ENCODE measurements at places on chromosomes 4 and X.
A peak's percentile ranks its signal among the peaks of the same experiment; 100 is the strongest.

- DNase-seq, result no peak
Observed at GRCh38 chr4:57631147-57631546, 521.0 kb upstream of the IGFBP7 start.

GRCh38 chrX:103614999-103615398 lies 7.2 kb downstream of the TCEAL3 start:
- DNase-seq, result no peak

DNA sequence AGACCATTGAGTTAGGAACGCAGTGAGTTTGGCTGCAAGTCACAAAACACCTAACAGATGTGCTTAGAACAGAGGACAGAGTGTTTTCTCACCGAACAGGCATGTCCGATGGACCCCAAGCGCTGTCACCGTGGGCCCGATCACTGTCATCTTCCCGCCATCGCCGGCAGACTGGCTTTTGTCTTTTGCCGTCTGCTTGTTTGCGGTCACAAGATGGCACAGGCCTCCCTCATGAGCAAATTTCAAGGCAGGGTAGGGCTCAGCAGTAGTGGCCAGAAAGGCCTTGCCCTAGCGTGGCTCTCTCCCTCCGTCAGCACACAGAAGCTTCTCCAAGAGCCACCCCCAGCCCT lies 21.4 kb upstream of the MRFAP1 start:
- DNase-seq, result no peak

DNA sequence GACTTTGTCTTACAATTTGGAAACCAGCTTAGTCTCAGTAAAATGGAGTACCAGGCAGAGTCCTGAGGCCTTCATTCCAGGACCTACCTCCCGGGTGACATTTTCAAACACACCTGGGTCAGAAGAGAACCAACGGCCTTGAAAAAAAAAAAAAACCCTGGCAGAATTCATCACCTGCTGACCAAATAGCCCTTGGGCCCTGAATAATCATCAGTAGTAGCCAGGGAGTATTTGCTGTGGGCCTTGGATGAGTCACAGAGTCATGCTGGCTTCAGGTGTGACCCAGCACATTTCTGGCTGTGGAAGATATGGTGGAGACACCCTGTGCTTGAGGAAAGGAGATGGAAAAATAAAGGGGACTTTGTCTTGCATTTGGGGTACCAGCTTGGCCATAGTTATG lies 92.2 kb downstream of the LPAR4 start:
- DNase-seq, result no peak

DNA sequence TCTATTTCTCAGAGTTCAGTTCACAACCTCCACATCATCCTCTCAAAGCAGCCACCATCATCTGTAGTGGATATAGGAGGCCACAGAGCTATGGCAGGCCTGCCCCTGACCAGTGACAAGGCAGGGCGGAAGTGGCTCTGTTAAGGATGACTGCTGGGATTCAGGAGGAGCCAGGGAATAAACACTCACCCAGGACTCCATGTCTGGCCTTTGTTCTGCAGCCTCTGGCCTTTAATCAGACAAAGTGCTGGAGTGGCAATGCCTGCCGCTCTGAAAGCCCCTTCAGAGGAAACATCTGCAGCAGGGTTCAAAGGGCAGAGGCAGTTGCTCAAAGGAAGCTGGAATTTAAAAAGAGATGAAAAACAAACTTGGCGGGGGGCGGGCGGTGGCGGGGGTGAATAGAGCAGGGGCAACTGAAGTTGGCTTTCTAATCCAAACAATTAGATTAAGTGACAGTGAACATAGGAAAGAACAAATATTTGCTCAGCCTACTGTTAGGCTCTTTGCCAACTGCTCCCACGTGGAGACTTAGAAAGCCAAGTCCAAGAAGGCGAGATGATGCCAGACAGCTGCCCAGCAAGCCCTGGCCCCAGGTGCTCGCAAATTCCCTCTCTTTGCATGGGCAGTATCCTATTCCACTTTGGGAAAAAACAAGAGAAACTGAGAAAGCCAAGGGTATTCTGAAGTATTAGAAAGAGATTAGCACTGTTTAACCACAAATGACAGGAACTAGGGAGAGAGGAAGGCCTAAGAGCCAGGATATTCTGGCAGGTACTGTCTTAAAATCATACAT lies 5.5 kb downstream of the MPP1 start:
- no peak for DNase-seq

DNA sequence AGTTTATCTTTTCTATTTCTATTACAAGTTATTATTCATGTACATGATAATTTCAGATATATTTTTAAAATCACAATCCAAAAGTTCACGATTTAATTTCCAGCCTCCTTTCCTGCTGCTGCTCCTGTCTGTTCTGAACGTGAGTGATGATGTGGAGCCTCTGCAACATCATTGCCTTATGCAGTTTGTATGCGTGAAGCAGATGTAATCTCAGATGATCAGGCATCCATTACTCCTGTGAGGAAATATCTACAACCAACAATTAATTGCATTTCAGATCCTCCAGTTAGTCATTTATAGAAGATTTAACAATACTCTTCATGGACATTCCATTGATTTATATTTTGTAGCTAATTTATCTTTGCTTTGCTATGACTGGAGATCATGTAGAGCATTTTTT lies 668.7 kb upstream of the EPHA5 start:
- no peak for DNase-seq

GRCh38 chr4:75432683-75433082 lies 81.5 kb downstream of the RCHY1 start:
- DNase-seq, result peak; percentile 12

- DNase-seq, result no peak
Observed at GRCh38 chr4:73259571-73260090, 1.0 kb upstream of the ANKRD17 start.

DNA sequence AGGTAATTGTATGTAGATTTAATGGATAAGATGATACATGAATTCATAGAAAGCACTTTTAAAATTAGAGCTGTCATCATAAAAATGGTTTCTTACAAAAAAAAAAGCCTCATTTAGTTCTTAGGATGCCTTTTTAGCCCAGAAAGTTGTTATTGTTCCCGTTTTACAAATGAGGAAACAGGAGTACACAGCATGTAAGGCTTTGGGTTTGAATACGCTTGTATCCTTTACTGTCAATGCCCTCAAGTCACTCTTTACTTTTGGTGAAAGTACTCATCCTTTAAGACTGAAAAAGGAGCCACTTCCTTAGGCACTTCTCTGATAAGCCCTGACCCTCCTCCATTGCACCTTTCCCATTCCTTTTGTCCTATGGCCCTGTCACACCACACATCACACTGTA lies 4.9 kb downstream of the EREG start:
- DNase-seq, result no peak

- DNase-seq, result no peak
Observed at GRCh38 chr4:80171251-80171650, 26.1 kb upstream of the PRDM8 start.

GRCh38 chrX:19443869-19444526 lies 71.3 kb downstream of the MAP3K15 start:
- DNase-seq, result no peak

- DNase-seq, result no peak
Observed at GRCh38 chr4:108094923-108095482, 73.7 kb downstream of the LEF1 start.

DNA sequence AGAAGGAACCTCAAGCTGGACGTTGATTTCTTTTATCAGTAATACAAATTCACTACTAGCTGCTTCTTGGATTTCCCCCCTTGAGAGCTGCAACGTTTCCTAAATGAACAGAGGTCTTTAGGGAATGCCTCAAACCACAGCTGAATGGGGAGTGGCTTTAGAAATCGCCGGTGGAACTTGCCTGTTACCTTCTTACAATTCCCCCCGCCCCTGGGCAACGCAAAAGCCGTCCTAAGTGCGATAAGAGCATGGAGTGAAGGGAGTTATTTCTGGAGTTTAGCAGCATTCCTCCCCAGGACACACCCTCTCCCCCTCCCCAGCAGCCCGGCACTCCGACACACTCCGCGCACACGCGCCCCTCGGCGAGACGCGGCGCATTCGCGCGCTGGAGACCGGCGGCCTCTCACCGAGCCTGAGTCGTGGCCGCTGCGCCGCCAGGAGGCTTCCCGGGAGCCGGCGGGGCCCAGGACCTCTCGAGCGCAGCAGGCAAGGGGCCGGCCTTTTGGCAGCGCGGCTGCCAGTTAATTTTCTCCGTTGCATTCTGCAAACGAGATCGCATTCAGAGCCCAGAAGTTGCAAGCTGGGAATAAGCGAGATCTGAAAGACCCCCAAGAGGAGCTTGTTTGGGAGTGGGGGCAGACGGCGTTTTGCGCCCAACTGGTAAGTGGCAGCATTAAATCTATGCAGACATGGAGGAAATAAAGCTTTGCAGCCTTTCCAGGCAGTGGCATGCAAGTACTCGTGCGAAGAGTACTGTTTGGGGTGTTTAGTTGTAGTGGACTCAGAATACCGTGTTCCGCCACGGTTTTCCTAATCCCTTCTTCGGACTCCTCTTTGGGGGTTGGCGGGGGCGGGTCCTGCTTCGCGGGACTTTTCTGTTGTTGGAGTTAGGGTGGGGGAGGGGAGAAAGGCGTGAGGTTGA lies 134.7 kb downstream of the PALLD start:
- no peak for DNase-seq

DNA sequence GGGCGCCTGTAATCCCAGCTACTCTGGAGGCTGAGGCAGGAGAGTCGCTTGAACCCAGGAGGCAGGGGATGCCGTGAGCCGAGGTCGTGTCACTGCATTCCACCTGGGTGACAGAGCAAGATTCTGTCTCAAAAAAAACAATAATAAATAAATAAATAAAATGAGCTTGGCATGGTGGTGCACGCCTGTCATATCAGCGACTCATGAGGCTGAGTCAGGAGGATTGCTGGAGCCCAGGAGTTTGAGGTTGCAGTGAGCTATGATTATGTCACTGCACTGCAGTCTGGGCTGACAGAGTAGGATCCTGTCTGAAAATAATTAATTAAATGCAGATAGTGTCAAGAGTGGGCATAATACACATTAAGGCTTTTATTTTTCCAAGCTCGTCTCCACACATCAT lies 77.5 kb downstream of the DHRSX start:
- peak; percentile 8 for DNase-seq
